A172 (cell line): ENCODE measurements at places on chromosomes 4 and X. TPM values are rescaled to one million over a fixed set of nuclear protein-coding genes. Genes with fewer than 3 reads are reported as not detected.

- DNase-seq, result peak; percentile 81
Observed at GRCh38 chrX:10634392-10635161, 14.2 kb upstream of the MID1 start.

GRCh38 chrX:97399400-97399799 is 515.7 kb downstream of the RPA4 start:
- DNase-seq, result peak; percentile 25

DNA sequence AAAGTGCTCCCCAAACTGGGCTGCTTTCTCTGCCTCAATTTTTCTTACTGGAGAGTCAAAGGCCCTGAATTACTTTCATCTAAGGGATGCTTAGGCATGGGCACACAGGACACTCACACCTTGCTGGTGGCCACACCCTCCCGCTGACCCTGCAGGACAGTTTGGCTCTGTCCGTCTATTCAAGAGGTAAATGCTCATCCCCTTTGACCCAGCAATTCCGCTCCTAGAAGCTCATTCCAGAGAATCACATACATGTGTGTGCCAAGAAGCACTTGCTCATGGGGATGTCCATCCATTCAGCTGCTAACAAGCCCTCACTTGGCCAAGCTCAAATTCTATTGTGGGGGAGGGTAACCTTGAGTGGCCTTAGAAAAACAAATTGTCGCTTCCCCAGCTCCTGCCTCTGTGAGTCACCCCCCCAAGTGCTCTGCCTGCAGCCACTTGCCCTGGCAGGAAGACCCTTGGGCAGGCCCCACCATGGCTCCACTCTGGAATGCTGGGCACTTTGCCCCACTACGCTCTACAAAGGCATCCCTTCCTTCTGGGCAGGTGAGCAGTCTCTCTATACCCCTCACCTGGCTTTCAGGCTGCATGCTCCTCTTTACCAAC is 54.5 kb downstream of the HTRA3 start:
- DNase-seq, result no peak

GRCh38 chr4:82555276-82555675 is 6.5 kb downstream of the TMEM150C start:
- DNase-seq, result peak; percentile 8

GRCh38 chr4:83516042-83516772 is 19.7 kb upstream of the GPAT3 start:
- peak; percentile 87 for DNase-seq

DNA sequence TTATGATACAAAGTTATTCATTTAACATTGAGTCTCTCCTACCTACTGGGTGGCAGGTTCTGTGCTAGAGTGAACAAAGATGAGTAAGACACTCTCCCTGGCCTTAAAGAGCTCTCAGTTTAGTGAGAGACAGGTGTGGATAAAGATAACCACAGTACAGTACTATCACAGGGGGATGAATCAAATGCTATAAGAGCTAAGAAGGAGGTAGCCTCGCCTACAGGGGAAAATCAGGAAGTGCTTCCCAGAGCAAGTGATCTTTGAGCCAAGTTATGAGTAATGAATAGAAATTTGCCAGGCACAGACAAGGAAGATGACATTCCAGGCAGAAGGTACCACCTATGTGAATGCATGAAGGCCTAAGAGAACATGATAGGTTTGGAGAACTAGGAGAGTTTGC is 3.4 kb upstream of the IGBP1 start:
- no peak for DNase-seq

DNA sequence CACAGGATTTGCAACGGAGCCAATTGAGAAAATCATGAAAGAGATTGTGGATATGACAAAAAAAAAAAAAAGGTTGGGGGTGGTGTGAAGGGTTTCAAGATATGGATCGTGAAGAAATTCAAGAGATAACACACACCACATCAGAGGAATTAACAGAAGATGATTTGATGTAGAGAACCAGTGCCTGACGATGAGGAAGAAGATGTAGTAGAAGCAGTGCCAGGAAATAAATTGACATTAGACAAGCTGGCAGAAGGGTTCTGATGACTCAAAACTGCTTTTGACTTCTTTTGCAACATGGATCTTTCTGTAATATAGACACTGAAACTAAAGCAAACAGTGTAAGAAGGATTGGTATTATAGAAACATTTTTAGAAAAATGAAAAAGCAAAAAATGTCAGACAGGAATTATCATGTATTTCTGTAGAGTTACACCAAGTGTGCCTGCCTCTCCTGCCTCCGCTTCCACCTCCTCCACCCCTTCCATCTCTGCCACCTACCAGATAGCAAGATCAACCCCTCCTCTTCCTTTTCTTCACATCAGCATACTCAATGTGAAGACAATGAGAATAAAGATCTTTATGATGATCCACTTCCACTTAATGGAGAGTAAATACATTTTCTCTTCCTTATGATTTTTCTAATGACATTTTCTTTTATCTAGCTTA is 127.5 kb upstream of the OTUD4 start:
- no peak for DNase-seq

GRCh38 chrX:114599305-114599704 is 15.4 kb downstream of the HTR2C start:
- peak; percentile 0 for DNase-seq

DNA sequence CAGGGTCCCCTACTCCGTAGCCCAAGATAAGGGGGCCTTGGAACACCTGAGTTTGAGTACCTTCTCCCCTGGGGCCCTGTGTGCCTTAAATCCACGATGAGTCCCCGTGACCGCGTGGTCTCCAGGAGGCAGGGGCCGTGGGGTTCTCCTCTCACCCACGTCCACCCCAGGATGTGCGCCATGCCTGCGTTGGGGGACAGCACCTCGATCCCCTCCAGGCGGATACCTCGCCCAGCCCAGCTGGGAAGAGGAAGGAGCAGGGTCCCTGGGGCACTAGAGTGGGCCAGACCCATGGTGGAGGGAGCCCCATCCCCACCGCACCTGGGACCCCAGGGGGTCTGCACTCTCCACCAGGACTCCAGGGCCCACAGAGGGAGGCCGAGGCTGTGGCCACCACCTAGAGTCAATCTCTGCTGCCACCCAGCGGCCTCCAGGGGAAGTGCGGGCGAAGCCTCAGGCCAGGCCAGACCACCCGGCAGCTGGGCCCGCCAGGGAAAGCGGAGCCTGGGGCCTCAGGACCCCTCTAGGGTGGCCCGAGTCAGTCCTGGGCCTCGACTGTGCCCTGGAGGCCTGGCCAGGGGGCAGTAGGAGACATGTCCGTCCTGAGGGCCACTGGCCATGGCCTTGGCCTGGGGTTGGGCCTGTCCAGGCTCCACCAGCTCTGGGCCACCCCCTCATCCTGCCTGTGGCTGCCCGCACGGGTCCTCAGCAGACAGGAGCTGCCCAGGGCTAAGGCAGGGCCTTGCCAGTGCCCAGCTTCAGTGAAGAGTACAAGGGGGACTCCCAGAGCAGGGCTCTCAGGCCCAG is 55.0 kb downstream of the FAM53A start:
- DNase-seq, result peak; percentile 27

- no peak for DNase-seq
Observed at GRCh38 chrX:111874241-111874640, 1.7 kb upstream of the TRPC5OS start.

DNA sequence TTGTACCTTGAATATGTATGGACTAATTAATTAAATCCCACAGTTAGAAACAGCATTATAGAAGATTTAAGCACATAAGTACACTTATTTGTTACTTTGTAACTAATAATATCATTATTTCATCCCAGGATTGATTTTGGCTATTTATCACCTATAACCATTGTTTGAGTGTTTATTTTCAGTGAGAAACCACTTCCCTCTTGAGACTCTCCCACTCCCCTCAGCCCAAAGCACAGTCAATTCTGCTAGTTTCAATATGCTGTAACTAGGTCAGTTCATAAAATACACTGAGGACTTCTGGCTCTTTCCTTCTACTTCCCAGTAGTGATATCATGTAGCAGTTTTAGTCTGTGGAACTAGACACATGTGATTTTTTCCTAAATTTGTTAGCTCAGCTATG is 16.3 kb downstream of the OFD1 start:
- no peak for DNase-seq

DNA sequence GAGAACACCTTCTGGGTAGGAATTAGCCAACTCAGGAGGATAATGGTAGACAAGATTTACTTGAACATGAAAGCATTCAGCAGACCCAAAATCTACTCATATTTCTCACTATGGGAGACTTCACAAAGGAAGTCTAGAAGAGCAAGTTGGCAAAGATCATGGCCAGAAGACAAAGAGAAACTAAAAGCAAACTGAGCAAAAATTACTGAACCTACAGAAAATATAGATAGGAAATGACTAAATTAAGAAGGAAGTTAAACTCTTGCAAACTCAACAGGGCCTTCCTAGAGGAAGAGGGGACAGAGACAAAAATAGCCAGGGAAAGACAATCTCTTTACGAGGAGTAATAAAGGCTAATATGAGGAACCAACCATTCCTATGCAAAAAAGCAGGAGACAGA is 18.7 kb downstream of the CORIN start:
- no peak for DNase-seq

- no peak for DNase-seq
Observed at GRCh38 chrX:111284631-111285293, 14.5 kb upstream of the CAPN6 start.

GLRB gene
- 8.1 and 9.4 TPM in 2 replicates for total RNA-seq

CFAP99 gene
- total RNA-seq, result not detected in 2 replicates

KCND1 gene
- 0.67 and 0.91 TPM in 2 replicates for total RNA-seq

HTN3 gene
- not detected in 2 replicates for total RNA-seq

SULT1E1 gene
- total RNA-seq, result not detected in 2 replicates
